ENCODE measurements at places on chromosomes 12 and 14.

DNA sequence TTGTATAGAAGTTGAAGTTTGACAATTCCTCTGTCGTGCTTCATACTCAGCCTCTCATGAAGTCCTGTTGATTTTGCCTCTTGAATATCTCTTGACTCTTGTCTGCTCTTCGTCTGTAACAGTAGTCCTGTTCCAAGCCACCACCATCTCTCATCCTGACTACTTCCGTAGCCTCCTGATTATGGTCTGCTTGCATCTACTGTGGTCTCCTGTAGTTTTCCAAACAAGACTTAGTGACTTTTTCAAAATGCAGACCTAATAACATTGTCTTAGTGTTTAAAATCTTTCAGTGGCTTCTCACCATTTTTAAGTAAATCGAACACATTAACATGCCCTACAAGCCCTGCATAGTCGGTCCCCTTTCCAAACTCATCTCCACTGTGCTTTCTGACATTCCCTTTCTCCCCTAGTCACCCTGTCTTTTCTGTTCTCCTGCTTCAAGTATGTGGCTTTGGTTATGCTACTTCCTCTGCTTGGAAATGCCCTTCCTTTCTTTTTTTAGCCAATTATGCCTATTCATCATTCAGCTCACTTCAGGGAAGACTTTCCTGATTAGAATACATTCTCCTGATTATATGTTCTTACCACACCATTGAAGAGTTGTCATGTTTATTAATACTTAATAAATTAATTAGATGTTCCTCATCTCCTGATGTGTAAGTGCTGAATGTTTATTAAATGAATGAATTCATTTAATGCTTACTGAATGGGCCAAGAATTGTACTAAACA, 2.0 kb downstream of the SCYL2 start:
- DNase-seq = no peak

GRCh38 chr14:104085889-104086201, 345 bp downstream of the ASPG start:
- no peak for DNase-seq

DNA sequence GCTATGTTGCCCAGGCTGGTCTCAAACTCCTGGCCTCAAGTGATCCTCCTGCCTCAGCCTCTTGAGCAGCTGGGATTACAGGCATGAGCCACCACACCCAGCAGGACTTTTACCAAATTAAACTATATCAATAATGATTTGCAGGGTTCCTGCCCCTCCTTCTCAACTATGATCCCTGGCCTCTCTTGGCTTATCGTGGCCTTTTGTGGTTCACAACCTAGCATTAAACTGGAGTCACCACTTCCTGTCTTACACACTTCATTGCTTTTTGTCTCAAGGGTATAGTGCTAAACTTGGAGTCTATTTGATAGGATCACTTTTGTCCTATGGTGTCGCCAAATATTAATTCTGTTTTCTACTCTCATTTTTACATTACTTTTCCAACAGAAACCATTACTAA, 64.5 kb downstream of the SEC23A start:
- no peak for DNase-seq

DNA sequence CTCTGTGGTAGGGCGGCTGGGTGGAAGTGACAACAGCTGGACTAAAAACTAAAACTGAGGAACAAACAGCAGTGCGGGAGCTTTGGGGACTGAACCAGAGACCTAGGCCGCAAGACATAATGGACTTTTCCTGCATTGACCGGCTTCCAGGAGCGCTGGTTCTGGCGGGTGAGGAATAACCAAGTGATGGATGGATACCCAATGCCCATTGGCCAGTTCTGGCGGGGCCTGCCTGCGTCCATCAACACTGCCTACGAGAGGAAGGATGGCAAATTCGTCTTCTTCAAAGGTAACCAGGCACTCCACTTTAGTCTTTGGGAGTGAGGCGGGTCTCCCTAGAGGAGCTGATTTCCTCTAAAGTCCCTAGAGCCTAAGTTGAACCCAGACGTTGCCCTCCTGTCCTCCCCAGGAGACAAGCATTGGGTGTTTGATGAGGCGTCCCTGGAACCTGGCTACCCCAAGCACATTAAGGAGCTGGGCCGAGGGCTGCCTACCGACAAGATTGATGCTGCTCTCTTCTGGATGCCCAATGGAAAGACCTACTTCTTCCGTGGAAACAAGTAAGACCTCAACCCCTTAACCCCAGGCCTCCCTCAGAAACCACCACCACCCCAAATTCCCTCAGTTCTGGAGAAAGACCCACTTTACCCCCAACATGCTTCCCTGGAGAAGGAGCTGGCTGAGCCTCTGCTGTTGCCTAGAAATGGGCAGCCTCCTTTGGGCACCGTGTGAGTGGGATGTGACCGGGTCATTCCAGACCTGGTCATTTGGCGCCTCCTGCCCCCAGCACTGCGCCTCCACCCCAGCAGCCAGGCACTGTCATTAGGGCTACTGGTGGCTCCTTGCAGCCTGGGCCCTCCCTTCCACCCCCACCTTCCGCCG, 8.1 kb downstream of the MMP14 start:
- no peak for DNase-seq

DNA sequence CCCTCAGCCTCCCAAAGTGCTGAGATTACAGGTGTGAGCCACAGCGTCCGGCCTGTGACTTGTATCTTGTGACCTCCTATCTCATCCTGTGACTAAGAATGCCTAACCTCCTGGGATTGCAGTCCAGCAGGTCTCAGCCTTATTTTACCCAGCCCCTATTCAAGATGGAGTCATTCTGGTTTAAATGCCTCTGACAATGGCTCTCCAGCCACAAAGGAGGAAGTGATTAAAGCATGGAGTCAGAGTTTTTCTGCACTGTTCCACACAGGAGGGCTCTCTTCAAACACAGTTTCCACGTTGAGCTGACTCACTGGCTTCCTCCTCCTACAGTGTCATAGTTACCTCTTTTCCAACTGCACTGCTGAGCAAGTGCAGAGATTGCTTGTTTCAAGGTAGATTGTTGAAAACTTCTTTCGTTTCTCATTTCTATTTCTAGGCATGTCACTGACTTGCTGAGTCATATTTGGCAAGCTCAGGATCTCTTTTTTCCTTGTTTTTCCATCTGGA, 383.8 kb downstream of the PCNX1 start:
- DNase-seq = no peak

Measured in NCI-H1105 (cell line).